ENCODE measurements at places on chromosomes 2 and 18. TPM values are rescaled to one million over a fixed set of nuclear protein-coding genes. Genes with fewer than 3 reads are reported as not detected.

- peaks cover 7% of the 10 kb centered on the region for H3K4me1 ChIP-seq
- H3K36me3 ChIP-seq, result peaks cover 11% of the 10 kb centered on the region
- no peak overlapping the region for H3K4me3 ChIP-seq
- DNase-seq, result no peak
- H3K27ac ChIP-seq, result no peak overlapping the region
- H3K27me3 ChIP-seq, result no peaks in the 10 kb centered on the region
Observed at GRCh38 chr2:233479616-233480489, 86.7 kb downstream of the USP40 start.

Gene ADCYAP1
- 1.2 TPM for total RNA-seq

- H3K4me3 ChIP-seq, result no peak overlapping the region
- peak; percentile 13 for DNase-seq
- H3K4me1 ChIP-seq, result no peaks in the 10 kb centered on the region
- H3K27me3 ChIP-seq, result peaks cover 3% of the 10 kb centered on the region
Observed at GRCh38 chr2:235449568-235449967, 44.3 kb upstream of the AGAP1 start.

- peaks cover 25% of the 10 kb centered on the region for H3K4me1 ChIP-seq
- peak; percentile 82 for DNase-seq
- peak within 1 kb of the TSS; percentile 66 for H3K27ac ChIP-seq
- H3K4me3 ChIP-seq, result peak within 1 kb of the TSS; percentile 85
Observed at GRCh38 chr2:23384551-23385343, at the start of gene KLHL29. TSS of gene KLHL29 (plus strand) at chr2:23385179. CDS start at chr2:23562197, 177,018 bp downstream.

DNA sequence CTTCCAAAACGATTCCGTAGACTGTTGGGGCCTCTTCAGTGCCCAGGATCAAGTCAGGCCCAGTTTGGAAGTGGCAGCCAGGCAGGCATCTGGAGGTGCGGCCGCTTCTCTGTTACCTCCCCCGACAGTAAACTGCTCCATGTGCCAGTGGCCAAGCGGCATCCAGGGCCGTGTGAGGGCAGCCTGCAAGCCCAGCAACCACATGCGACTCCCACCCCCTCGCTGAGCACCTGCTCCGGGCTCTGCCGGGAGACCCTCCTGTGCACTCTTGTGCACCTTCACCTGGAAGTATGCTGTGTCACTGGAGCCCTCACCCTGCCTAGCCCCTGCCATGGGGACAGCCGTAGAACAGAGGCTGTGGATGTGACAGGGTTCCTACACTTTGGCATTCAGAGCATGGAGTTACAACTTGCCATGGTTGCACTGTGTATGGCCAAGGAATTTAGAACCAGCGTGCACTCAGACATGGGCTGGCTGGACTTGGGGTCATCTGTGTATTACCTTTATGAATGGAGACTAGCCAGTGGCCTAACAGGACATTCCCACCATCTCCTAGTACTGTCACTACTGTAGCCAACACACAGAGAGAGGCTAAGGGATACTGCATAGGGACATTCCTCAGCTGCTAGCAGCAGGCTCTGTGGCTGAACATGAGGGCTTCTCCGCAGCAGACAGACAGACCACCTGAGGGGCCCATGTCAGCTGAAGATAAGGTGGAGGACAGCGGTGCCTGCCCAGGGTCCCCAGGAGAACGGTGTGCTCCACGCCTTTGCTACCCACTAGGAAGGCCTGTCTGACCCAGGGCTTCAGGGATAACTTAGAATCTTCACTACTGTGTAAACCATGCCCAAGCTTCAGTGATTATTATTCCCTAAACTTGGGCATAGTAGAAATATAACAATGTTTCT is 25.0 kb upstream of the FAHD2A start:
- H3K27me3 ChIP-seq, result peaks cover 11% of the 10 kb centered on the region
- no peaks in the 10 kb centered on the region for H3K4me1 ChIP-seq
- H3K36me3 ChIP-seq, result no peaks in the 10 kb centered on the region
- no peak overlapping the region for H3K27ac ChIP-seq
- no peak for DNase-seq

Gene ING5
- 37.6 TPM for total RNA-seq

DNA sequence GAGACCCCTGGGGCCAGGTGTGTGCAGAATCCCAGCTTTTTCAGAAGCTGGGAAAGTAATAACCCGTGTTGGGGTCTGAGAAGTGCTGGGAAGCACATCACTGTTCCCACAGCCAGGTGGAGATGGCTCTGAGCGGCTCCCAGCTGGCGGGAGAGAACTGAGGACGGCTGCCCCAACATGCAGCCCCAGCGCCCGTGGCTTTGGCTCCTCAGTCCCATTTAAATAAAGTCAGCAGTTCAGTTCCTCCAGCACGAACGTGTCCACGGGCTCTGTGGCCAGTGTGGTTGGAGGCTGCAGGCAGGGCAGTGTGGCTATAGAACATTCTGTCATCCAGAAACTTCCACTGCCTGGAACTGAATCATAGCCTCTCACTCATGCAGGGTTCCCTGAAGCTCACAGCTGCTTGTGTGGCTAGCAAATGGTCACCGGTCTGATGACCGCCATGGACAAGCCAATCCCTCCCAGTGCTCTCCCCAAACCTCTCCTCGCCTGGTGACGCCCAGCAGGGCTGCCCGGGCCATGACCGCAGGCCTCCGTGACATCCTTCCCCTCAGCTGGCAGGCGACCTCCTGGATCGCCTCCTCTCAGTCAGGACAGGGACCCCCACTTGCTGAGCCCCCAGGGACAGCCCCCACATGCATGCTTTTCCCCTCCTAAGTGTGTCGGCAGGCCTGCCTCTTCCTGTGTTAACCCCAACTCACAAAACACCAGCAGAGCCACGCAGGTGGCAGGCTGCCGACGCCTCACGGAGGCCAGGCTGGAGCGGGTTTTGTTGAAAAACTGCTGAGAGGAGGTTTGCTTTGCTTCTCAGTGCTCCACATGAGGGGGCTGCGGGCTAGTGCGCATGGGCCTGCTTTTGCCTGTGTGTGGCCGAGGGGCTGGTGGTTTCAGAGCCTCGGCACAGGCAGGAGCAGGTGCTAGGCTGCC is 1.3 kb downstream of the RTP5 start:
- no peak for DNase-seq
- no peak overlapping the region for H3K4me3 ChIP-seq
- H3K27ac ChIP-seq, result no peak overlapping the region
- H3K4me1 ChIP-seq, result peaks cover under 1% of the 10 kb centered on the region
- H3K36me3 ChIP-seq, result no peaks in the 10 kb centered on the region

GRCh38 chr2:11073251-11073650 is 82.0 kb upstream of the SLC66A3 start:
- no peak overlapping the region for H3K27ac ChIP-seq
- peaks cover 24% of the 10 kb centered on the region for H3K4me1 ChIP-seq
- H3K36me3 ChIP-seq, result no peaks in the 10 kb centered on the region
- H3K4me3 ChIP-seq, result no peak overlapping the region

GRCh38 chr2:119178776-119179175 is 20.2 kb upstream of the C1QL2 start:
- H3K27me3 ChIP-seq, result peaks cover 4% of the 10 kb centered on the region
- H3K36me3 ChIP-seq, result no peaks in the 10 kb centered on the region
- no peaks in the 10 kb centered on the region for H3K4me1 ChIP-seq

Gene SP140L
- 6.6 TPM for total RNA-seq

Measured in type B pancreatic cell (in vitro differentiated cells).